ENCODE measurements at places on chromosomes 13 and 19.

DNA sequence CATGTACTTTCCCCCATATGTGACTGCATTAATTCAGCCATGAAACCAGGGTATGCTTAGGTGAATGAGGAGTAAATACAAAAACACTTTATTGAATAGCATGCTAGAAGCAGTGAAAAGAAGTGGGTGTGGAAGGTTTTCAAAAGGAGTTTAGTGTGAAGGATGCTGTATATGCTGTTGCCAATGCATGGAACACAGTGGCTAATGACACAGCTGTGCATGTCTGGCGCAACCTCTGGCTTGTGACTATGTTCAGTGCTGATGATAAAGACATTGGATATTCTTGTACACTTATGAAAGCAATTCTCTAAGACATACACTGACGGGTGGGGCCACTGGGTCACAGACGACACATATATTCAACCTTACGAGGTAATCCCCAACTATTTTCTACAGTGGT is 55.2 kb downstream of the SOX21 start:
- no peak for DNase-seq

GRCh38 chr13:110627351-110627750 is 12.0 kb downstream of the NAXD start:
- no peak for DNase-seq

GRCh38 chr13:98538876-98539275 is 38.0 kb downstream of the STK24 start:
- no peak for DNase-seq

DNA sequence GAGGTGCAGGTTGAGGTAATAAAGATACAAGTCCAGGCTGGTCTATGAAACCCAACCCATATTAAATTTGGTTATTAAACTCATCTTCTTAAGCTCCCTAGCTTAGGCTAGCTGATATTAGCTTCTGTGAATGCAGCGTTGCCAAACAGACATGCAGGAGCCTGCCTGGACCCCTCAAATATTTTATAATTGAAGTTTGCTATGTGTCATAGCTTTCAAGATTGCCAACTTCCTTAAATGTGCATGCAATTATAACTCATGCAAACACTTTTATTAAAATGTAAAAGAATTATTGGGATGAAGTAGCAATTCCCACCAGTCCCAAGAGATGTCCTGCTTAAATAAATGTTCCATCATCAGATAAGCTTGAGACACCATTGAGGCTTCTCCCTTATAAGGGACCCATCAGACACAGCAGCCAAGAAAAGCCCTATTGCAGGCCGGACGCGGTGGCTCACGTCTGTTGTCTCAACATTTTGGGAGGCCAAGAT is 51.3 kb downstream of the MBNL2 start:
- no peak for DNase-seq

- no peak for DNase-seq
These were observed 11.9 kb downstream of the GRAMD1A start for GRCh38 chr19:35011737-35012682.

DNA sequence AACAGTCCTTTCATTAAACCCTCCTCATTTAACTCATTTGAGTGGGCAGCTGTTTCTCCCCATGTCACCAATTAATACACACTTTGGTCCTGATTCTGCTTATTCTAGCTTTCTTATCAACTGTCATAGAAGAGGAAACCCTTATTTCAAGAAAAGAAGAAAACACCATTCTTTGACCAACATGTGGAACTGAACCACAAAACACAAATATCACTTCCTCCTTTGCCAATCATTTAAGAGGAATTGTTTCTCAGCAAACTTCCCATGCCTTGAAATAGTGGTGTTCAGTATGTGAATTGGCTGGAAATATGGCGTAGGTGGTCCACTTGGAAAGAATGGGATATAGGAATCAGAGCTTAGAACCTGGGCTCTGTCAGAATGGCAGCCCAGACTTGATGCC is 20.4 kb downstream of the MBD3L2B start:
- no peak for DNase-seq

GRCh38 chr19:48872182-48872883 is at the start of gene PPP1R15A:
Gene PPP1R15A (plus strand): TSS chr19:48872421. CDS start chr19:48873234, 813 bp downstream.
- peak; percentile 96 for DNase-seq

DNA sequence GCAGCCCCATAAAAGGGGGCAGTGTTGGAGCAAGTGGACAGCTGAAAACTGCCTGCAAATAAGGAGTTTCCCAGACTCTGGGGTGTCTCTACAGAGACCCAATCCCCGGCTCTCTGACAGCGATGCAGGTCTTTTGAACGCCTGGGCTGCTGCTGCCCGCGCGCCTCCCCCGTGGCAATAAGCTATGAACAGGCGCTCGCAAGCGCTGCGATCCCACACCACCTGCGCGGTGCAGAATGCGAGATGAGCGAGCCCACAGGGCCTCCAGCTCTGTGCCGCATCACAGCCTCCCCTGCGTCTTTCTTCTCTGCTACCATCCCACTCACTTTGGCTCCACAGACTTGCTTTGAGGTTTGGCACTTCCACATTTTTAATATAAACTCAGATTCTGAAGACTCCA is 62.3 kb downstream of the KCTD15 start:
- no peak for DNase-seq

Measured in COR-L47 (cell line).